Left renal cortex interstitium (tissue), 4 donors: ENCODE measurements at places on chromosomes 16 and 17.

- DNase-seq, result no peak
These were observed 253.6 kb upstream of the XYLT1 start for GRCh38 chr16:17724242-17724898.

GRCh38 chr16:2009791-2010510 is at the start of gene ZNF598:
TSS of gene ZNF598 (minus strand) at chr16:2009821.
- DNase-seq, result peak; percentile 68

GRCh38 chr17:82160075-82160474 is 52.6 kb downstream of the CCDC57 start:
- DNase-seq, result no peak

GRCh38 chr17:38559051-38559879 is 46.5 kb downstream of the SRCIN1 start:
- DNase-seq, result no peak

- peak; percentile 5 for DNase-seq
These were observed 8.9 kb downstream of the OR4D1 start for GRCh38 chr17:58156839-58157803.

DNA sequence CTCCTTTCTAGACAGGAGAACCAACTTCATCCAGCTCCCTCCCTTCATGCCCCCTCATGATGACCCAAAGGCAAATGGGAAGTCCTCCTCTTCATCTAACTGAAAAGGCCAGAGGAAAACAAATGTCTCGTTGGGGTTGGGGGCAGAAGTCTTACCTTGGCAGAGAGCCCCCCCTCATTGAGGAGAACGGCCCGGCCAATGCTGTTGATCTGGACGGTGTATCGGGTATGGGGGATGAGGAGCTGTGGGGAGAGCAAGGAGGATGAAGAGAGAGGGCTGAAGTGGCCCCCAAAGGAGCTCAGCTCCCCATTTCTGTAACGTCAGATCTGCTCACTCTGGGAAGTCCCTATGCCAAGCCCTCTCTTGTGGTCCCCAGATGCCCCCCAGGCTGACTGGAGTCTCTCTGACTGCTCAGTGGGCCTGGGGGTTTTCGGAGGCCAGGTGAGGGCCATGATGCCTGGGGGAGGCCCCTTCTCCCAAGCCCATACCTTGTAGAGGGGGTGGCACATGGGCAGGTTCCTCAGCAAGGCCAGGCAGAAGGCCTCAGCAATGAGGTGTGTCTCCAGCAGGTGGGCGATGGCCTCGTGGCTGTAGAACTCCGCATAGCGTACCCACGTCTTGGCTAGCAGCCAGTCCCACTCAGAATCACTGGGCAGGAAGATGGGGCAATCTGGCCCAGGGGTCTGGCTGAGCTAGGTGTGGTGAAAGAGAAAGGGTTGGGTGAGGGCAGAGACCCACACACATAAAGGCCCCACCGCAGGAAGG is 10.8 kb downstream of the ALOX12B start:
- DNase-seq, result no peak

DNA sequence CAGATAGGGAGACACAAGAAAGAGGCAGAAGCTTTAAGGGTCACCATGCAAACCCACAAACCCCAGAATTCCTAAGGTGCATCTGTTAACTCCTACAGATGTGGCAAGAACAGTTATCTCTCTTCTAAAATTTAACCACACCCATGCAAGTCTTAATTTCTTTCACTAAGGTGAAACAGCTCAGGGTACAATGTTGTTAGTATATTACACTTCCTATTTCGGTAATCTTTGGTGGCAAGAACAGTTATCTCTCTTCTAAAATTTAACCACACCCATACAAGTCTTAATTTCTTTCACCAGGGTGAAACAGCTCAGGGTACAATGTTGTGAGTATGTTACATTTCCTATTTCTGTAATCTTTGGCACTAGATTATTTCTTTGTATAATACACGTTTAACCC is 6.6 kb downstream of the CCL23 start:
- no peak for DNase-seq

DNA sequence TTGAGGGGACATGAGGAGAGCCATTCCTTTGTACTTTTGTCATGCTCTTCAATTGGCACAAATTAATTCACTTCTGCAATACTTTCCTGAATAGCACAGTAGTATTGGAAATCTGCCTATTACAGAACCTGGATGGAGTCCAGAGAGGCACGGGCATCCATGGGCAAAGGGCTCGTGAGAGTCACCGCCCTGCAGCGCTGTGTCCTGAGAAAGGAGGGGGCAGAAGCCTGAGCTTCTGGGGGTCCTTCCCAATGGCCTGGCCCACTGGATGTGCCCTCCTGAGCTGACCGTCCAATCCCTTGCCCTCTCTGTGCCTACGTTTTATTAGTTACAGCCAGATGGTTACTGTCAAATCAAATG is 3.5 kb downstream of the G6PC1 start:
- no peak for DNase-seq

GRCh38 chr16:825341-826061 is 25.0 kb upstream of the GNG13 start:
- DNase-seq, result no peak

- no peak for DNase-seq
These were observed 11.9 kb upstream of the SLC4A1 start for GRCh38 chr17:44279666-44280391.

DNA sequence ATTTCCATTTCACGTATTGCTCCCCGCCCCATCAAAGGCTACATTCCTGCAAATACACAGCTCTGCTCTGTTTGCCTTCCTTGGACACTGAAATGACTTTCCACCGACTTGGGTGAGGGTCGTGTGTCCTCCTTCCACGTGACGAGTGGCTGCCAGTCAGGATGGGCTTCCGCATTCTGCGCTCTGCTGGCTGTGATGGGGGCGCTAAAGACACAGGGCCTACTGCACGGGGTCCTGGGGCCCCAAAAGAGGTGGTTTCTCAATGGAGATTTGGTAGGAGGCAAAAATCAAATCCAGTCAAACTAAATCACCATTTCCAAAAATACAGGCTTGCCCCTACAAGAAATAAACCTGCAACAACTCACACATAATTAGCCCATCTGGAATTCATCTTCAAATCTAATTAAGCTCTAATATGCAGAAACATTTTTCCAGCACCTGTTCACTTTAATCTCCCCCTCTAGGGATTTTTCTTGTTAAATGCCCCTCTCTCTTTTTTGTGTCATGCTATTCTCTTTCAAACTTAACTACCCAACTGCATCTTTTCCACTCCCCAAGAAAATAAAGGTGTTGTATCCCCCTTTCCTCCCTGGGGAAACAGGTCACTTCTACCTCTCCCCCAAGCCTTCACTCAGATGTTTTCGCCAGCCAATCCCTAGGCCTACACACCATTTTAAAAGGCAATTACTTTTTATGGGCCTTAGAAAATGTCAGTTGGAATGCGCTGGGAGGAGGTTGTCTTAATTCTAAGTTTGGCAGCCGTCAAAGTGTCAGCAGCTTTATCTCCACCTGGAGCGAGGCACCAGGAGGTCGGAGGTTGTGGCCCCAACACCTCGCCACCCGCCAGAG is 21.9 kb upstream of the FAAP100 start:
- DNase-seq, result no peak

DNA sequence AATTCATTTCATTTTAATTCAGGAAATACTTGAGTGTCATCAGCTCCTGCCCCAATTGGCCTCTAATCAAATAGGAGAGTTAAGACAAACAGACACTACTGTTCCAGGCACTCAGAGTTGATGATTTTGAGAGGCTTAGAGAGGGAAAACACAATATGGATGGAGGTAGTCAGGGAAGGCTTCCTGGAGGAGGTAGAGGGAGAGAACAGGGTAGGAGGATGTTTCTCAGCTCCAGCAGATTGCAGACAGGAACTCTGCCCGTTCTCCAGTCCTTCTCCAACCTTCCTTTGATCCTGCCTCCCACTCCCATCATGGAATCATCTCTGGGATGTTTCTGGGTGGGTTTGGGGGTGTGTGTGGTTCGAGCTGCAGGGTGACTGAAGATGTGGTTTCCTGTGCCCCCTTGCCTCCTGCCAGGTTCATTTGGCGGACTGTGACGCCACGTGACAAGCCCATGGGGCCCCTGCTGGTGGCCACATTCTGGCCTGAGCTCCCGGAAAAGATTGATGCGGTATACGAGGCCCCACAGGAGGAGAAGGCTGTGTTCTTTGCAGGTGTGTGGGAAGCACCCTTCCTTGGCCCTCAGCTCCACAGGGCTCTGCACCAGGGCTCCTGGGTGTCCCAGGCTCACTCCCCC is 12.2 kb upstream of the LPCAT2 start:
- DNase-seq, result no peak

DNA sequence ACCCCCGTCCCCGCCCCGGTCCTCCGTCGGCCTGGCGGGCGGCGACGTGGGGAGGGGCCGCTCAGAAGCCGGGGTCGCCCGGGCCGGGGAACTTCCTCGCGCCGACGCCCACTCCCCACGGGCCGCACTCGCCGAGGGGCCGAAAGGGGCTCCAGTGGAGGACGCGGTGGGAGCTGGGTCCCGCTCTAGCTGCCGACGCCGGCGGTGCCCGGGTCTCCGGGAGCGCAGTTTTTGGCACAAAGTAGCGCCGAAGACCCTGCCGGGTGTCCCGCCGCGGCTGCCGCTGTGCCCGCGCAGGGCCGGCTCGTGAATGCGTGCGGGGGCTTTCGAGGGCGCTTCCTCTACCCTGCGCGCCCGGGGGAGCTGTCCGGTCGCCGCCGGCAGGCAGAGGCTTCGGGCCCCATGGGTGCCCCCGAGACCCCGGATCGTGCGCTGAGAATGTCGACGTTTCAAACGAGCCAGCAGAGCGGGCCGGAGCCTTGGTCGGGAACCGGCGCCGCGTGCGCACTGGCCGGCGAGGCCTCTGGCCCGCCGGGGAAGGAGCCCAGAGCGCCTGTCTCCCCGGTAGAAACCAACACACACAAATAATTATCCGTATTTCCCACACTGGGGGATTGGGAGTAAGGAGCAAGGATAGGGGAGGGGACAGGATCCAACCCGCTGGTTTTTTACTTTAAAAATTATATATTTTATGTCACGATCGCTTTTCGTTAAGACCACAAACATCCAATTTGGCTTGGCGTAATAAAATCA is 46.6 kb upstream of the SLC38A10 start:
- no peak for DNase-seq

GRCh38 chr16:1073566-1074378 is 1.2 kb downstream of the SSTR5 start:
- DNase-seq, result no peak

DNA sequence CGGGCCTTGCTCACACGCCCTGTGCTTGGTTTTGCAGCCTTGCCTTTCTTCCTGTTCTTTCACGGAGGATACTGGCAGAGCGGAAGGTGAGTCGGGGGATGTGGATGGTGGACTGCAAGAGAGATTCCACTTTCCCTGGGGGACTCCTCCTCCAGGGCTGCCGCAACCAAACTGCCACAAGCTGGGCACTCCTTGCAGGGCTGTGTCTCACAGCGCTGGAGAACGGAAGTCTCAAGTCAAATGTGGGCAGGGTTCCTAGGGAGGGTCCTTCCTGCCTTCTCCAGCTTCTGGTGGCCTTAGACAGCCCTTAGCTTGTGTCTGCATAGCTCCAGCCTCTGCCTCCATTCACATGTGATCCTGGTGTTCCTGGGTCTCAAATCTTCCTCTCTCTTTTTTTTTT is 11.4 kb upstream of the BIRC5 start:
- no peak for DNase-seq

DNA sequence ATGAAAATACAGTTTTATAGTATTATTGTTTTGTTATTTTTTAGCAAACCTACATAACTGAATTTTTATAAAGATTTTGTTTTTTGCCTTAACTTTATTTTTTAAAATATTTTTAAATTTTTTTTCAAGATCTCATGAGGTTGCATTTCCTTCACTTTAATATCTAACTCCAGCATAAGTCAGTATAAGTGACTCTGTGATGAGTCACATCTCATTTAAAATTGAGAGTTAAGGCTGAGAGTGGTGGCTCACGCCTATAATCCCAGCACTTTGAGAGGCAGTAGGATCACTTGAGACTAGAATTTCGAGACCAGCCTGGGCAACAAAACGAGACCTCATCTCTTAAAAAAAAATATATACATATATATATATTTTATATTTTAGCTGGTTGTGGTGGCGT is 44.0 kb downstream of the NLK start:
- no peak for DNase-seq

GRCh38 chr17:67335245-67335835 is 31.0 kb downstream of the PSMD12 start:
- no peak for DNase-seq

DNA sequence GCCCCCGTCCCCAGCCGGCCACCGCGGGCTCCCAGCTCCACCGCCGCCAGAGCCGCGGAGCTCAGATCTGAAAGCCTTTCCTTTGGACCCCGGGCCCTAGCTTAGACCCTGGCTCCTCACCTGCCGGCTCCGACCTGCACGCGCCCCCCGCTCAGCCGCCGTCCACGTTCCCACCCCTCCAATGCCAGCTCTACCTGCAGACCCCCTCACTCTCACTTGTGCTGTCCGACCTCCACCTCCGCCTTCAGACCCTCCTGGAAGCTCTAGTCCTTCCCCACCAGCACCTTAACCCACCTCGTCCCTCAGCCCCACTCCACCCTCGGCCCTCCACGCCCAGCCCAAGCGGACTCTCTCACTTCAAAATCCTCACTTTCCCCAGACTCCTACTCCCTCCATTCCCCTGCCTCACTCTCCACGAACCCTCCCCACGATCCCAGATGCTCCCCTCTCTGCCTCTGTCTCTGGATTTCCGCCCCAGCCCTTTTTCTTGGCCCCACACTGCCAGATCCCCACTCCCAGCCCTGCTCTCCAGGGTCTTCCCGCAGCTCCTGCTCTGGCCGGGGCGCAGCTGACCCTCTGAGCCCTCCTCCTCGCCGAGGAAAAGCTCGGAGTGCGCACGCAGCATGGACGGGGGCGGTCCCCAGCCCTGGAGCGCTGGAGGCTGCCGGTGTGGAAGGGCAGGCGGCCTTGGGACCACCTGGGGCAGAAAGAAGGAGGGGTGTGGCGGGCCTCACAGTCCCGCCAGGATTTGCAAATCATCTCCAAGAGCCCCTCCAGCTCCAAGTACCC is at the start of gene TMEM114:
Gene TMEM114, minus strand, starts transcription at position 612 of the 789 bp plus-strand sequence. CDS start 673 bp downstream, outside the sequence.
- DNase-seq, result no peak

DNA sequence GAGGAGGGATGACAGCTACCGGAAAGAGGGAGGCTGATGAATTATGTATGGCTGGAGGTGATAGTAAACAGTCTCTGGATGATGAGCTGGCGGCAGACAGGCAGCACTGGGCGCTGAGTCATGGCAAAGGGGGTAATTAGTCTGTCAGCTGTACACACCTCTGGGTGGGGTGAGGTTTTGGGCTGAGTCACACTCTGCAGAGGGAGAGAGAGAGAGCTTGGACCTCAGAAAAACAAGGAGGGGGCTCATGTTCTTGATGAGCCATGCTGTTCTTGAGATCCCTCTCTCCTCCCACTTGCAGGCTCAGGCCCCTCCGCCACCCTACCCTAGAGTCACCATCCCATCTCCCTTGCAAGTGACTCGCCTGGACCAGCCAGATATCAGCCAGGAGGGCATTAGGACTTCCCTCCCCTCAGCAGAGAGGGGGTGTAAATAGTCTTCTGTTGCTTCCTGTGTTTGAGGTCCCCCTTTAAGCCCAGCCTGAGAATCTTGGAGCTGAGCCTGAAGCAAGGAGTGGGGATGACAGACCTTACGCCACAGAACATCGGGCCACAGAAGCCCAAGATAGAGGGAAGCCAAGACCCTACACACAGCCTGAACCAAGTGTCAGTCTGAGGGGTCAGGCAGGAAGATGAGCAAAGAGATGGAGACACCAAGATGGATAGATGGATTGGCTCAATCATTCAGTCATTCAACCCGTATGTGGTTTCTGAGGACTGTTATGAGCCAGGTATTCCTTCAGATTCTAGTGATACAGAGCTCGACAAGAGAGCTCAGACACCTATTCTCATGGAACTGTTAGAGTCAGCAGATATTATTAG is 383.2 kb upstream of the CCL2 start:
- no peak for DNase-seq

GRCh38 chr17:38728290-38728831 is 1.8 kb upstream of the CISD3 start:
- DNase-seq, result no peak
